ENCODE measurements at places on chromosomes 3 and 15. TPM values are rescaled to one million over a fixed set of nuclear protein-coding genes. Genes with fewer than 3 reads are reported as not detected.

The AMIGO3 gene
- 2.9 TPM for total RNA-seq

The CHD2 gene
- total RNA-seq = 70.0 TPM

The ANKDD1A gene
- 5.7 TPM for total RNA-seq

The RYK gene
- total RNA-seq = 63.8 TPM

The PAQR9 gene
- total RNA-seq = 2.7 TPM

The RGMA gene
- 39.8 TPM for total RNA-seq

The IFT122 gene
- 26.2 TPM for total RNA-seq

The CAPN7 gene
- 13.0 TPM for total RNA-seq

The PLIN1 gene
- 0.11 TPM for total RNA-seq

The EXOSC7 gene
- total RNA-seq = 94.5 TPM

The NECTIN3 gene
- 52.2 TPM for total RNA-seq

The NAALADL2 gene
- 0.69 TPM for total RNA-seq

The UNC13C gene
- 0.13 TPM for total RNA-seq

The ACSBG1 gene
- total RNA-seq = 6.1 TPM

The ZNF717 gene
- not detected for total RNA-seq

The ARPIN gene
- total RNA-seq = 3.1 TPM

The TPRA1 gene
- 18.8 TPM for total RNA-seq

The LRRC3B gene
- total RNA-seq = 3.1 TPM

The GOLGA8R gene
- total RNA-seq = 0.10 TPM

All from H1 (cell line).